ENCODE measurements at places on chromosomes 2 and 18.

DNA sequence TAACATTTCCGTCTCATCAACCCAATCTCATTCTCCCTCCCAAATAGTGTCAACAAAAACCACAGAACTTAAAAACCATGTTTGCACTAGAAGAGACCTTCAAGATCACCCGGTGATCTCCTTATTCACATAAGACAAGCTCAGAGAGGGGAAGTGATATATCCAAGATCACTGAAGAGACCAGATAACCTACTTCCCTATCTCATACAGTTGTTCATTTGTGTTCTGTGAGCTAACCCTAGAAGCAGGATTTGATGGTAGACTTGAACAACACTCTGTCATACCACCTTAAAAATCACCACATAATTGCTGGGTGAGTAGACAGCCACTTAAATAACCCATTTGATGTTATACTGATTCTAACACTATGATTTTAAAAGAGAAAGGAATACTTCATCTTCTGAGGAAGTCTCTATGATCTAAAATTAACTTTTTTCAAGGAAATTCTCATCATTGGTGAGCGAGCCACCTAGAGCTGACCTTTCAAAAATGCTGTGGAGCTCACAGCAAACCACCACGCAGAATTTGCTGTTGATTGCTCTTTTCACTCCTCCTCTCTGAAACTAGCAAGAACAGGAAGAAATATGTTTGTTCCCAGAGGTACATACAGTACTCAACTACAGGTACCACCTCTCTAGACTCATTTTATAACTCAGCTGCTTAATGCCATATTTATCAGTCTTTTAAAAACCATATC, 15.1 kb downstream of the AAK1 start:
- DNase-seq: no peak

DNA sequence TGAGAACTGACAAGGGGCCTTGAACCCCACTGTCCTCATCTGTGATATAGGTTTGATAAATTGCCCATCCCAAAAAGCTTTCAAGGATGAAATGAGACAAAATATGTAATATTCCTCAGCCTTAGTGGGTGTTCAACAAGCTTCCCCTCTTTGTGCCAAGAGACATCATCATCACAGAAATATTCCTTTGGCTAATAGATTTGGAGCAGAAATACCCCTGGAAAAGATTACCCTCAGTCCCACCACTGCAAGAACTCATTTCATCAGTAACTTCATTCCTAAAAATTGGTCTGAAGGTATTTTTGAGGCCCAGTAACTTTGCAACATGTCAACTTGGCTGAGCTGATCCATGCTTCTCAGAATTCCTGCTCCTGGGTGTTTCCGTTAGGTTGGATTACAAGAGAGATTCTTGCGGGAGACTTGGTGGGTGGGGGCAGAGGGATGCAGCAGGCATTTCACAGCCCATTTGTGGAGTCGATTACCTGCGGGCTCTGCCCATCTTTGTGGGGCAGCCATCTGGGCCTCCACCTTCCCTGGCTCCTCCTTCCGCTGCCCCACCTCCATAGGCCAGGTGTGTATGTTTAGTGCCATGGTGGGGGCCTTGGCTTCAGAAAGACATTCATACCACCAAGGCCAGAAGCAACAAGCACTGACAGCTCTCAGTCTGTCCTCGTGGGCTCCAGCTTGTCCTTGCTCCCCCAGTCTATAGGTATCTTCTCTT, 263.9 kb downstream of the GLI2 start:
- DNase-seq: no peak

- no peak for DNase-seq
Observed at GRCh38 chr18:11724781-11725180, 35.7 kb downstream of the GNAL start.

- DNase-seq: no peak
Observed at GRCh38 chr2:176455816-176456291, 186.6 kb downstream of the MTX2 start.

DNA sequence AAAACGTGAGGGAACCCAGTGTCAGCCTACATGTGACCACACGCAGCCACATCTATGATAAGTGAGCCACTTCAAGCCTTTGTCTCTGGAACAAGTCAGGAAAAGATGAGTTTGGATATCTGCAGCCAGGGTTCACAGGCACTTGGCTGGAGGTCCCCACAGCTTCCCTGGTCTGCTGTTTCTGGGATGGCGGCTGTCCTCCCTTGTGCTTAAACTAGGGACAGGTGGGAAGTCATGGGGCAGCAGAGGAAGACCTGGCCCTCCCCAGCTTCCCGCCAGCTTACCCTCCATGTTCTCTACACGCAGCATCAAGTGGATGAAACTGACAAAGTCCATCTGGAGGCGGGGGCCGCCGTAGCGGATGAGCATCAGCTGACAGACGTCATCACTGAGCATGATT, 38.5 kb upstream of the GALNT14 start:
- no peak for DNase-seq
